Heart right ventricle (tissue), 16 donors: ENCODE measurements at places on chromosomes 12 and 14. TPM values are rescaled to one million over a fixed set of nuclear protein-coding genes. Genes with fewer than 3 reads are reported as not detected.

DNA sequence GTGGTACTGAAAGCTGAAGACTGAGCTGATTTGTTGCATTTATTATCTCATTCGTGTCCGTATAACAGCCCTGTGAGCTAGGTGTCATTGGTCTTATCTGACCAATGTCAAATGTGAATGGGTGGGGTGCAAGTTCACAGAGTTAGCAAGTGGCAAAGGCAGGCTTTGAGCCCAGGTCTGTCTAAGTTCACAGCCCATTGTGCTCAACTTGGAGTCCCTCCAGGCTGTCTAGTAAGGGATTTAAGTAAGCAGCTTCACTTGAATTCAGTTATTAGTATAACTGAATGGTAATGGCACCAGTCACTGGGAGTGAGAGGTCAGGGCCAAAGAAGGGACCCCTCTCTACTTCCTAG is 8.5 kb downstream of the C1S start:
- no peak for DNase-seq

Gene SPRING1
- 13.1 TPM for polyA plus RNA-seq

Gene NCOR2
- polyA plus RNA-seq: 74.0 TPM

- DNase-seq: no peak
These were observed 39.9 kb upstream of the SYCP3 start for GRCh38 chr12:101779200-101779599.

Gene PPP1R1A
- polyA plus RNA-seq: 46.6 TPM

GRCh38 chr14:65892315-65892714 is 479.8 kb downstream of the FUT8 start:
- no peak for DNase-seq

- no peak for DNase-seq
These were observed 104.6 kb downstream of the EFCAB11 start for GRCh38 chr14:89849931-89850330.

Gene FSCB
- not detected for polyA plus RNA-seq

GRCh38 chr12:31308116-31308515 is 17.8 kb downstream of the SINHCAF start:
- no peak for DNase-seq

- no peak for DNase-seq
These were observed 525.8 kb upstream of the FBXO33 start for GRCh38 chr14:39957987-39958386.

GRCh38 chr12:30447061-30447750 is 248.5 kb downstream of the IPO8 start:
- no peak for DNase-seq

GRCh38 chr12:131290255-131290959 is 336.7 kb downstream of the ADGRD1 start:
- DNase-seq: no peak

GRCh38 chr14:38887696-38888095 is 215.3 kb downstream of the SEC23A start:
- DNase-seq: no peak

- no peak for DNase-seq
These were observed 70.8 kb downstream of the WNK1 start for GRCh38 chr12:823028-823698.

DNA sequence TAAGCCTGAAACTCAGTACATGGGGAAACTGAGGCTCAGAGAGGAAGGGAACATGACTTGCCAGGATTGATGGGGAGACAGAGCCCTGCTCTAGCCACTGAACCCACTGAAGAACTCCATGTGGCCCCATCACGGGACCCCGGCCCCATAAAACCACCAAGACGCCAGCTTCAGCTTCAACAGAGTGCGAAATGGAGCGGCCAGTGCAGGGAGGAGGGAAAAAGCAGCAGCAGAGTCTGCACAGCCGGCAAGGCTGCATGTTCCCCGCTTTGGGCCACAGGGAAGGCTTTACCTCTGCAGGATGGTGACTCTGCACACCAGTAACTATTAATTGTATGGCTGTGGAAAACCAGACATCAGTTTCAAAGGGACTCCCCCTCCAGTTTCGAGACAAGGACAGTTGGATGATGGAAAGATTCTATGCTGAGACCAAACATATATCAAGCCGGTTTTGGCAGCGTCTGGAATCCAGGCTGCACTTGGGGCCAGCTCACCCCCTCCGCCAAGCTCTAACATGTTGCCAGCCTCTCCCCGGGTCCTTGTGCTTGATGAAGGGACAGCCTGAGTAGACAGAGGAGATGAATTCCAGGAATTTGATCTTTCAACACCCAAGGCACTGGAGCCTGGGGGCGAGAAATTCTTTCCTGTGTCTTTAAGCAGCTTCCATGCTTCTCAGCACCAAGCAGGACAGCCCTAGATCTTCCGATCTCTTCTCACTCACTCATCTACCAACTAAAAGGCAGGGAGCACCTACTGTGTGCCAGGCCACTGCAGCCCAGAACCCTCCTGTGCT is 55.7 kb upstream of the BCL11B start:
- DNase-seq: no peak

DNA sequence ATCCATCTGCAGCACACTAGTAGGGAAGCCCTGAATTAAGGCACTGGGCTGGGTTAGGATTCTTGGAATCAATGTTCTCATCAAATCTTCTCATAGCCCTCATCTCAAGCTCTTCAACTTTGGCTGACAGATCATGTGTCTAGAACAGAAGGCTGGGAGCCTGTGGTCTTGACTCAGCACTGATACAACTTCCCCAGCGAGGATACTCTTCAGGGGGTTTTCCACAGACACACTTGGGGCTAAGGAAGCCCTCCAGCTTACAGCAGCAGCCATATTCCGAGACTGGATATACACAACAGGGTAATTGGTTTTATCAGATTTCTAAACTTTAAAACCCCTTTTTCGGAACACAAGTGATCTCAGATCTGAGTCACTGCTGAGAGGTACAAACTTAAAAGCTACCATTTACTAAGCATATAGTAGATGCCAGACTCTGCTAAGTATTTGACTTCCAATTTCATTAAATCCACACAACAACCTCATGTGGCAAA is 3.5 kb downstream of the FMNL3 start:
- no peak for DNase-seq

Gene A2M
- 244 TPM for polyA plus RNA-seq

GRCh38 chr12:13592063-13592942 is 389.1 kb downstream of the GRIN2B start:
- no peak for DNase-seq

GRCh38 chr12:80717856-80718255 is 1.1 kb downstream of the MYF5 start:
- no peak for DNase-seq

Gene DEPDC4
- polyA plus RNA-seq: 0.95 TPM

Gene C1QL4
- not detected for polyA plus RNA-seq

DNA sequence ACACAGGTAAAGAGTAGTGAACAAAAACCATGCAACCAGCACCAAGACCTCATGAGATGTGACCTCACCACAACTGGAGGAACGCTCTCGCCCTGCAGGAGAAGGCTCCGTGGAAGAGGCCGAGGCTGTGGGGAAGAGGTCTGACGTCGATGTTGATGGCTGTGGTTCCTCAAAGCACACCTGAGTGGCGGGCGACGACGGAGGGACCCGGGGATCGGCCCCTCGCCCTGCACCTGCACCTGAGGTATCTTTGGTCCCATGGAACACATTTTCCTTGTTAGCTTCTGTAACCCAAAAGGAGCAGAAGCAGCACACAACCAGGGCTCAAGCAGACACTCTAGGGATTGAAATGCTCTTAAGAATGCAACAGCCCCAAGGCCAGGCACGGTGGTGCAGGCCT is 17.9 kb downstream of the CHFR start:
- DNase-seq: no peak

- DNase-seq: no peak
These were observed 28.2 kb upstream of the CD27 start for GRCh38 chr12:6416596-6416995.

GRCh38 chr14:22567437-22567836 is 21.6 kb downstream of the DAD1 start:
- no peak for DNase-seq

Gene CRADD
- 32.8 TPM for polyA plus RNA-seq

DNA sequence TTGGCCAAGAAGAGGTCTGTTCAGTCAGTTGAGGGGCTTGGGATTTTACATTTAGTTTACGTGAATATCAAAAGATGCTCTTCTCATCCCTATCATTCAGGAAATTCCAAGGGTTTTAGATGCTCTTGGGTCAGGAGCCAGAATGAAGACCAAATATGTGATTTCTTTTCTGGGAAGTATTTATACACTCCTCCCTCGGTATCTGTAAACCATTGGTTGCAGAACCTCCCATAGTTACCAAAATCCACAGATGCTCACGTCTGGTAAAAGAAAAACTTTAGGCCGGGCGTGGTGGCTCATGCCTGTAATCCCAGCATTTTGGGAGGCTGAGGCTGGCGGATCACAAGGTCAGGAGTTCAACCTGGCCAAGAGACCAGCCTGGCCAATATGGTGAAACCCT is 75.9 kb downstream of the TNFAIP2 start:
- no peak for DNase-seq

GRCh38 chr12:57576613-57577160 is 14.3 kb upstream of the PIP4K2C start:
- DNase-seq: no peak

GRCh38 chr12:100234591-100235304 is 32.1 kb downstream of the DEPDC4 start:
- DNase-seq: no peak

GRCh38 chr14:51533872-51534553 is 117.7 kb upstream of the FRMD6 start:
- DNase-seq: no peak

GRCh38 chr12:25822281-25822680 is 136.2 kb upstream of the RASSF8 start:
- DNase-seq: no peak

DNA sequence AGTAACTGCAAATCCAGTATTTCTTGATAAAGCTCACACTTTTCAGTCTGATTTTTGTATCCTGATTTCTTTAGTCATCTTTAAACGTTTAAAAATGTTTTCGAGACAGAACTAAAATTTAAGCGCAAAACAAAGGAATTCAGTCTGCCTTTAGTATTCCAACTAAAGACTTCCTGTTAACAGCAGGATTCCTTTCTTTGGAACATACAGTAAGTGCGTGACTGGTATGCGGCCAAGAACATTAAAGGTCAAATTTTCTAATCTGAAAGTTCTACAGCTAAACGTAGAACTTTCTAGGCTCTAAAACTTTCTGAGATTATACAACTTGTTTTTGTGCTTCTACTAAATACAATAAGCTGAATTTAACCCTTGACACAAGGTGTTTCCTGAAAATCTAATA is 9.9 kb downstream of the SAV1 start:
- no peak for DNase-seq

DNA sequence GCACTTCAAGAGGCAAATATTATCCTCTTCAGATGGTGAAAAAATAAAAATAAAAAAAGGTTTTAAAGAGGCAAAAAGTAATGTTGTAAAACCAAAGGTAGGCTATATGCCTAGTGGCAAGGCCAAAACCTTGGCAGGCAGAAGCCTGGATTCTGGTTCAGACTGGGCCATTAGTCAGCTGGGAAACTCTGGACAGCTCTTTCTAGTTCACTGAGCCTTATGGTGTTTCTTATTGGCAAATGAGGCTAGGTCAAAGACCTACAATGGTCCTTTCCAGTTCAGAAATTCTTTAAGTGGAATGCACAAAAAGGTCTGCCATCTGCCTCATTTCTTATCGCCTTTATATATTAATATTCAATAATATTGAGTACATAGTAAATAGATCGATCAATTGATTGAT is 44.6 kb downstream of the PTPRB start:
- DNase-seq: no peak

DNA sequence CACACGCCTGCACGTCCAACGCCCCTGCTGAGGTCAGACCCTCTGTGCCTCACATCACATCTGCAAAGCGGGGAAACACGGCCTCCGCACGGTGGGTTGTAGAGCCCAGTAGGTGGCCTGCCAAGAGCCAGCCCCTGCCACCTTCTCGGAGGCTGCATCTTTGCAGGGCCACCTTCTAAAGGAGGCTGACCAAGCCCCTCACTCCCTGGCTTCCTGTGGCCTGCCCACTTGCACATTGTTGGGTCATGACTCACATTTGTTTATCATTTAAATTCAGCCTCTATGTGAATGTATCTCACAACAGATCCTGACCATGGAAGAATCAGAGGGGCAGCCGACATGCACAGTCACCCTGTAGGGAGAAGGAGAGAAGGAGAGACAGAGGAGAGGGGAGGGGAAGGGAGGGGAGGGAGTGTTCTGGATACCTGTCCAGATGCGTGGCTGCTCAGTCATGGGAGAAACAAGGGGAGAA is 319.5 kb upstream of the DIO3 start:
- DNase-seq: no peak

GRCh38 chr14:32075672-32076277 is 1.3 kb upstream of the ARHGAP5 start:
- peak; percentile 56 for DNase-seq

Gene CCDC184
- polyA plus RNA-seq: 1.0 TPM

Gene AQP2
- polyA plus RNA-seq: not detected

Gene OAS2
- polyA plus RNA-seq: 3.3 TPM

- DNase-seq: no peak
These were observed 193.6 kb upstream of the FAR2 start for GRCh38 chr12:28955491-28955890.

Gene LRIG3
- 1.8 TPM for polyA plus RNA-seq

GRCh38 chr12:2289525-2289924 is 236.7 kb downstream of the CACNA1C start:
- no peak for DNase-seq

DNA sequence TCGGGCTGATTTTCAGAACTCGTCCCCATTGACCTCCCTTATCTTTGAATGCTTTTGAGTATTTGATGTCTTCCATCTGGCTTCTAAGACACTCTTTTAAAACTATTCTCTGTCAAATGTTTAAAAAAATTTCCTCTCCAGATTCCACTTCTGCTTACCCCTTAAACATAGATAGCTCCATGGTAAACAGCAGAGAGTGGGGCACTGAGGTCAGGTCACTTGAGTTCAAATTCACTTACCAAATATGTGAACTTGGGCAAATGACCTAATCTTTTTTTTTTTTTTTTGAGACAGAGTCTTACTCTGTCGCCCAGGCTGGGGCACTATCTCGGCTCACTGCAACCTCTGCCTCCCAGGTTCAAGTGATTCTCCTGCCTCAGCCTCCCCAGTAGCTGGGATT is 126.8 kb upstream of the CPSF6 start:
- no peak for DNase-seq

Gene DNAI7
- polyA plus RNA-seq: 0.15 TPM

DNA sequence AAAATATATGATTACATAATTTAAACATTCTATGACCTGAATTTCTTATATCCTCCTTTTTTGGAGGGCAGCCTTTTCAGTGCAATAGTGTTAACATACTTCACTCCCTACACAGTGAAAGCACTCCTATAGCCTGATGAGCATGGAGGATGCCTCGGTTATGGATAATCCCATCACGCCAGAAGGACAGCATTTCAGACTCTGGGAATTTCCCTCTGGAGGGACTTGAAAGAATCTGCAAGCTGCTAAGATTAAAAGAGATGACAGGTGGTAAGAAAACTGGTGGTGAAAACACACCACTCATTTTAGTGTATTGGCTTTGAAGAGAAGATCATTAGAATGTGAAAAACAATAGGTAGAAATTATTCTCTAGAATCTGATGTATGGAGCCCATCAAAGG is 99.3 kb upstream of the LMNTD1 start:
- DNase-seq: no peak

GRCh38 chr12:1836854-1837421 is 16.6 kb downstream of the LRTM2 start:
- no peak for DNase-seq
